Nucleus accumbens (tissue), 56 donors: ENCODE measurements at places on chromosomes 16 and 17.

GRCh38 chr17:65181237-65182061 lies 44.3 kb downstream of the RGS9 start:
- DNase-seq: no peak

- DNase-seq: no peak
Measured at GRCh38 chr16:87657621-87658192, 55.4 kb downstream of the JPH3 start.

- no peak for DNase-seq
Measured at GRCh38 chr16:76478105-76478504, 200.9 kb downstream of the CNTNAP4 start.

- DNase-seq: no peak
Measured at GRCh38 chr16:87824016-87824990, 45.0 kb downstream of the SLC7A5 start.

- no peak for DNase-seq
Measured at GRCh38 chr16:80536238-80536637, 4.6 kb upstream of the DYNLRB2 start.

GRCh38 chr16:22388101-22388644 lies 13.8 kb upstream of the CDR2 start:
- DNase-seq: no peak
